Activated T-cell treated with anti-CD3 and anti-CD28 coated beads for 1 hour (primary cell): ENCODE measurements at places on chromosomes 1 and 21.
A peak's percentile ranks its signal among the peaks of the same experiment; 100 is the strongest.

GRCh38 chr1:83554174-83554573 is 444.8 kb downstream of the TTLL7 start:
- no peak for DNase-seq

DNA sequence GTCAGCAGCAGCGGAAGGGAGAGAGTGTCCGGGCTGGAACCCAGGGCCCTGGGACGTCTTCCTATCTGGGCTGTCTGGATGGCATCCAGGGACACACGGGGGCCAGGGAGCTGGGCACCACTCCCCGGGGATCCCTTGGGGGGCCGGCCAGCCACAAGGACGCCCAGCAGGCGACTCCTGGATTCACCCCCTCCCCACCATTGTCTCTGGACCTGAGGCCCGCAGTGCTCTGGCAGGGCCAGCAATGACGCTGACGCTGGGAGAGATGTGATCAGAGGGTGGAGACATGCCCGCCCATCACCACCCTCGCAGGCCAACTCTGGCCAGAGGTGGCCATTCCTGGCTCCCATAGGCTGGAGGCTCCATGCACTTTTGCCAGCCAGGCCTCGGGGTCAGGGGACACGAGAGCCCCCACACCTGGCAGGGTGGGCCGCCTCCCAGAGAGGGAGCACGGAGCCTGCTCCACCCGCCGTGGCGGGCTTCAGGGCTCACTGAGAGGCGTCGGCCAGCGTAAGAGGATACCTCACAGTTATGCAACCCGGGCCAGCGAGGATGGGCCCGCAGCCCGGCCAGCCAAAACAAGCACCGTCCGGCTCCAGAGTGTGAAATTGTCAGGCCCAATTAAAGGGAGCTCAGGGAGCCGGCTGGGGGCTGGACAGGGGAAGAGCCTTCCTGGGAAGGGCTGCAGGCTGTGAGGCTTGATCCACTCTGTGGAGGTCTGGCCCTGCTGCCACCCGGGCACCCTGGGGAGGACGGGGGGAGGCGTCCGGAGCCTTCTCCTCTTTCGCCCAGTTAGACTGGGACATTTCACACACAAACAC is 10.3 kb downstream of the ACTRT2 start:
- DNase-seq = no peak

- DNase-seq = no peak
Measured at GRCh38 chr21:16571594-16571993, 841.8 kb downstream of the USP25 start.

DNA sequence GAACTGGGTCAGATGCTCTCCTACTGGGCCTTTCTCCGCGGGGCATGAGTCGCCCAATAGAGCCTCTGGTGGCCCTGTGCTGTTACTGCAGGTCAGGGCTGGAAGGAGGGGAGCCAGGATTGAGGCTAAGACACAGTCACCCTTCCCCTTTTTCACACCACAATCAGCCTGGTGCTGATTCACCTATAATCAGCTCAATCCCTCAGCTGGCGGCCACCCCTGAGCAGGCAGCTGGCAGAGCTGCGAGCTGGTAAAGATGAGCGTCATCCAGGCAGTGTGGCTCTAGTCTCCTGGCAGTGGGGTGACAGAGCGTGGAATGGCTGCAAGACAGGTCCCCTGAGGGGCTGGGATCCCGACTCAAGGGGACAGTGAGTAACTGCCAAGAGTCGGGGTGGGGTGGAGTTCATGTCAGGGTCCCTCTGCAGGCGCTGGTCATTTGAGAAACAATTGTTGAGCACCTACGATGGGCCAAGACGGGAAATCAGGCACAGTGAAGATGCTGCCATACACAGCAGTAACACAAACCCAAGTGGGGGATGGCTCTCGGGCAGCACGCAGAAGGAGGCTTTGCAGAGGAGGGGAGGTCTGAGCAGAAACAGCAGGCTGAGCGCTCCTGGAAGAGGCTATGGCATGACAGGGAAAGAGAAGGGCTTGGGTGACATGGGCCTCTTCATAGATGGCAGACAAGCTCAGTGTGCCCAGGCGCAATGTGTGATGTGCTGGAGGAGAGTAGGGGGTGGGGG is 21.8 kb downstream of the ATF3 start:
- DNase-seq = peak; percentile 37

DNA sequence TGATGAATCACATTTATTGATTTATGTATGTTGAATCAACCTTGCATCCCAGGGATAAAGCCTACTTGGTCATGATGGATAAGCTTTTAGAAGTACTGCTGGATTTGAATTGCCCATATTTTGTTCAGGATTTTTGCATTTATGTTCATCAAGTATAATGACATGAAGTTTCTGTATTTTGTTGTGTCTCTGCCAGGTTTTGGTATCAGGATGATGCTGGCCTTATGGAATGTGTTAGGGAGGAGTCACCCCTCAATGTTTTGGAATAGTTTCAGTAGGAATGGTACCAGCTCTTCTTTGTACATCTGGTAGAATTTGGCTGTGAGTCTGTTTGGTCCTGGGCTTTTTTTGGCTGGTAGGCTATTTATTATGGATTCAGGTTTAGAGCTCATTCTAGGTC is 1643.1 kb upstream of the B3GALT2 start:
- no peak for DNase-seq

- DNase-seq = no peak
Measured at GRCh38 chr1:203686091-203686632, 59.5 kb downstream of the ATP2B4 start.
